Hematopoietic multipotent progenitor cell treated with erythropoietin and hydrocortisone succinate and interleukin-3 and kit ligand, for 4 days (in vitro differentiated cells): ENCODE measurements at places on chromosomes 2 and 18.
A peak's percentile ranks its signal among the peaks of the same experiment; 100 is the strongest.

DNA sequence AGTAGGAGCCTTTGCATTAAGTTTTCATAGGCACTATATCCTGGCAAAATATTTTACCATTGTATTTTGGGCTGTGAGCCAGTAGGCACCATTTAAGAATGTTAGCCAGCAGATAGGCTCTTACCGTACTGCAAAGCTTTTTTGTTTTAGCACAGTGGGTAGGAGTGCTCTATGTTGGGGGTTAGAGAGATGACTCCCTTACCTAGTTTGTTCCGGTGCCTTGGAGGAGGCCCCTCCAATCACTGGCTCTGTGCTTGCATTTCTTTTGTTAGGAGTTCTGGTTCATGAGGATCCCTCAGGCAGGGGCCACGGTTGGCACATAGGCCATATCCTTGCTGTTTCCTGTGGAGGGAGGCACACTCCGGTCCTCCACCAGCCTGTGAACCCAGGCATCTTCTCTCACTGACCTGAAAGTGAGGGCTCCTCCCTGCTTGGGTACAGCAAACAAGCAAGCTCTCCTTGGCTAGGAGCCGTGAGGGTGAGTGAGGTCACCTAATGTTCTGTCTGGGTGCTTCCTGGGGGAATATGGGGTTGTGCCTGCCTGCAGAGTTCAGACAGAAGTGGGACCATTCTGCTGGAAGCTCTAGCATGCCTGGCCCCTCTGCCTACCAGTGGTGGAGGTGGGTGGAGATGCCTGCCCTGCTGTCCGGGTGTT is 29.8 kb downstream of the LTBP1 start:
- DNase-seq, result no peak

GRCh38 chr2:40564184-40564583 is 112.3 kb upstream of the SLC8A1 start:
- DNase-seq, result no peak

- no peak for DNase-seq
Measured at GRCh38 chr2:126824663-126825062, 74.0 kb upstream of the TEX51 start.

- DNase-seq, result peak; percentile 82
Measured at GRCh38 chr18:3595369-3596273, 145.6 kb downstream of the TGIF1 start.

DNA sequence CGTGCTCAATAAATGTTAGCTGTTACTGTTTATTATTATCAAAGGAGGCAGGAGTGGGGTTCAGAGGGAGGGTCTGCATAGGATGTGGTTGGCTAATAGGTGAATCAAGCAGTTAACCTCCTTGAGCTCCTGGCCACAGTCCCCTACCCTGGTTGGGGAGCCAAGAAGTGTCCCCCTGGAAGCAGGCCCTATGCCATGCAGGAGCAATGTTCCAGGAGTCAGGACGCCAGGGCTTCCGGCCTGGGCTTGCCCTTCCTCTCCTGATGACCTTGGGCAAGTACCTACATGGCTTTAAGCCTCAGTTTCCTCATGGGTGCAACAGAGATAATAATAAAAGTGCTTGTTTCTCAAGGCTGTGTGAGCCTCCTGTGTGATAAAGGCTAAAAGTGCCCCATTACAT is 84.9 kb downstream of the DYSF start:
- no peak for DNase-seq

GRCh38 chr18:45765796-45766195 is 41.8 kb downstream of the SLC14A1 start:
- DNase-seq, result no peak

DNA sequence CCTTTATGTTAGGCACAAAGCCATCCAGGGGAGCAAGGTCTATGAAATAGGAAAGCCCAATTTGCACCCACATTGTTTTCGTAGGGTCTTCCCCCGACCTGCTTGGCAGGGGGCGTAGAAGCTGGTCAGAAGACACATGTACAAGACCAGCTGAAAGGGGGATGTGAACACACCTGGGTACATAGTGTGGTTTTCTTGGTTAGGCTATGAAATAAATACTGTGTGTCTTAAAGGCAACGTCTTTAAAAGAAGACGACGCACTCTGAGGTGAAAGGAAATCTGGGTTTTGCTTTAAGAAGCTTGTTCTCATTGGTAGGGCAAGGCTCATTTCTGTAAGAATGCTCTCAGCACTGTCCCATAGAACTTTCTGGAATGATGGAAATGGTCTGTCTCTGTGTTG is 60.0 kb upstream of the KLF7 start:
- DNase-seq, result no peak

- no peak for DNase-seq
Measured at GRCh38 chr2:187942876-187943275, 348.8 kb upstream of the GULP1 start.

DNA sequence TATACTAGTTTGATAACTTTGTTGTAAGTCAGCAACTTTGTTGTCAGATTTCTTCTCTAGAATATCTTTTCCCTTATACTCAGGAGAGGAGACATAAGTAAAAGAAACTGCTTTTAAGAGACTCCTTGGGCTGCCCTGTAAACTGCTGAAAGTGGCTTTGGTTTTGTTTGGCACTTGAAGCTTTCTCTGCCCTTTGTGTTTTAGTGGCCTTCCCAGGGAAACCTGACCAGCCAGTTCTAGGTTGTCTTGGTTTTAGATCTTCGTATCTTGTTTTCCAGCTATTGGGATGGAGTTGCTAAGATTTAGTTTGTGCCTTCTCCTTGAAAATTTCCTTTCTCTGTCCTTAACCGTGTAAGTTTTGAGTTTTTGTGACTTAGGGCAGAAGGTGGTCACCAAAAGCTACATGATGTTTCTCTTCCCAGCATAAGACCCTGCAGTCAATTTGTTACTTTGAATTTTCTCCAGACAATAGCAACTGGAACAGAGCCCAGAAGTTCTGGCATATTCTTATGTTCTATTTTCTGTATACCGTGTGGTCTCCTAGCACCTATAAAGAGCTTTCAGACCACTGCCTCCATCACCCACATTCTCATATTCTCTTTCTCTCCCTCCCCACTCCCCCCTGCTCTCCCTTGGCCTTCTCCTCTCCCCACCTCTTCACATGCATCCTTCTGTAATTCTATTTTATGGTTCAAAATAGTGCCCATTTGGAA is 81.1 kb downstream of the BOLA3 start:
- no peak for DNase-seq

DNA sequence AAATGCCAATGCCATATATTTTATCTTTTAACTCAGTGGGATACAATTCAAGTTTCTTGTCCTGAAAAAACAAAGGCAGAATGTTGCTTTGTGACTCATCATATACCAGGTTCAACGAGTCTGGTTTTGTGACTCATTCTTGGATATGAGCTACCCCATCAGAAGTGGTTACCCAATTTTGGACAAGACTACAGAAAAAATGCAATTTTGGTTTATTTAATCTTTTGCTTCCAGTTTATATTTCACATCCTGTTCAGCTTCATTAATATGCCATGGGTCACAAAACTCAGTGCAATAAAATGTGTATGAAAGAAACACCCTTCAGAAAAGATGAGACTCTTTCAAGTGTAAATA is 25.0 kb downstream of the FN1 start:
- DNase-seq, result no peak

DNA sequence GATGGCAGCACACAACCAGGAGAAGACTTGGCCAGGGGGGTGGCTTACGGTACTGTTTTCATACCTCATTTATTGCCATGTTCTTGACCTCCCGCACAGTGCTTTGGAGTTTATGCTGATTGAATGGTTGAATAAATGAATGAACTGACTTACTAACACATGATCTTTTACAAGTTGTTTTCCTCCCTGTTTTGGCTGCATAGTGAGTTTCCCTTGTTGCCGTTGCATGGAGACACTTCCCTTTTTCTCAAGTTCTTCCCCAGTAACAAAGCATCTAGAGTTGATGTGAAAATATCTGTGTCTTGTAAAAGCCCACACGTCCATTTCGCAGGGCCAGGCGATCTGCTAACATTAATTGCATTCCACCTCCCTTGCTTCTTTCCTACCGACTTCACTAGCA is 35.7 kb upstream of the RAB1A start:
- DNase-seq, result peak; percentile 68

GRCh38 chr2:74552914-74553811 is 579 bp downstream of the LOXL3 start:
- peak; percentile 48 for DNase-seq
